CD8-positive, alpha-beta T cell (primary cell): ENCODE measurements at places on chromosomes 6 and 20.

GRCh38 chr6:15990179-15990578 lies 138.7 kb upstream of the MYLIP start:
- DNase-seq = no peak

DNA sequence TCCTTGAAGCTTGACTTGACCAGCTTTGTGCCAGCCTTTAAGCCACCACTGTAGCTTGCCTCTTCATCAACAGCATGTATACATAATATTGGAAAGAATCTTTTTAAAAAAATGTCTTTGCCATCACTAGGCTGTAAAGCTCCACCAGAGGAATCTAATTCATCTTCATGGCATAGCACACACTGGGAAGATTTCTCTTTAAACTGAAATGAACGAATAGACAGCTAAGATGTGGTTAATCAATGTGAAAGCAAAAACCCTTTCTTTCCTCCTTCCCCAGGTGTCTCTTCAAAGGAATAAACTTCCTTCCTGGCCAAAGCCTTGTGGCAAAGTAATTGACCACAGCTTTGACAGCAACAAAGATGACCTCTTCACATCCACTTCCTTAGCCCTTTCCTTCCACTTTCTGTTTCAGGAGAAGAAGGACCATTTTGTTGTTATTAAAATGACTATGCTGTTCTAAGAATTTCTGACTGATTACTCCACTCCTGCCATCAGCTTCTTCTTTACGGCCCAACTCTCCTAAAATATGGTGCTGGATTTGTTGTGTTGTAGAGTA lies 428.7 kb upstream of the SOX4 start:
- DNase-seq = no peak

DNA sequence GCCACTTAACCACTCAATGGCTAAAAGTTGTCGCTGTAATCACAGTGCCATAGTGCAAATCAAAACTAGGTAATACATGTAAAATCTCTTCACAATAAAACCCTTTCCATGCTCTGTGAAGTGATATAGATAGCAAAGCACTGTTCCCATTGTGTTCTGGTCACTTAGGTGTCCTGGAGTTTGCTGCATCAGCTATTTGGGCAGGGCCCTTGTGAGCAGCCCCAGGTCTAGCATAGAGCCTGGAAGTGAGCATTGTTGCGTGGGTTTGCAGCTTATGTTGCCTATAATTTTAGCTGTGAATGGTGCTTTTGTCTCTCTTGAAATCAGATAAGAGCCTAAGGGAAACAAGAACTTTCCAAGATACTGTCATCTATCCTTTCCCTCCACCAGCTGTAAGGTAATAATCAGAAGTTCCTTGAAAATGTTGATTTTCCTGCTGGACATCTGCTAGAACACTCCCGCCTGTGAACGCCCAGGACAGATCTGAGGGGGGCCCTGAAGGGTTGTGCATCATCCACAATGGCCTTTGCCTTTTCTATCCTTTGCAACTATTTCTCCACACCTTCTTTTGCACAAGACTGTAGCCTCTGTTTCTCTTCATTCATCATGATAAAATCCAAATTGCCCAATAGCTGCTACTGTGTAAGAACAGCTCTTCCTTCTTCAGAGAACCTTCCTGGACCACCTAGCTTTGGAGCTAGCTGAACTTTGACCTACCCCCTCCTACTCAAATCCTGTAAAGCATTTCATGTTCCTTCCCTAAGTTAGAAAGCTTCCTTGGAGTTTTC lies 57.0 kb downstream of the TNFAIP3 start:
- no peak for DNase-seq

- no peak for DNase-seq
Observed at GRCh38 chr6:18055098-18055497, 67.4 kb downstream of the NHLRC1 start.

DNA sequence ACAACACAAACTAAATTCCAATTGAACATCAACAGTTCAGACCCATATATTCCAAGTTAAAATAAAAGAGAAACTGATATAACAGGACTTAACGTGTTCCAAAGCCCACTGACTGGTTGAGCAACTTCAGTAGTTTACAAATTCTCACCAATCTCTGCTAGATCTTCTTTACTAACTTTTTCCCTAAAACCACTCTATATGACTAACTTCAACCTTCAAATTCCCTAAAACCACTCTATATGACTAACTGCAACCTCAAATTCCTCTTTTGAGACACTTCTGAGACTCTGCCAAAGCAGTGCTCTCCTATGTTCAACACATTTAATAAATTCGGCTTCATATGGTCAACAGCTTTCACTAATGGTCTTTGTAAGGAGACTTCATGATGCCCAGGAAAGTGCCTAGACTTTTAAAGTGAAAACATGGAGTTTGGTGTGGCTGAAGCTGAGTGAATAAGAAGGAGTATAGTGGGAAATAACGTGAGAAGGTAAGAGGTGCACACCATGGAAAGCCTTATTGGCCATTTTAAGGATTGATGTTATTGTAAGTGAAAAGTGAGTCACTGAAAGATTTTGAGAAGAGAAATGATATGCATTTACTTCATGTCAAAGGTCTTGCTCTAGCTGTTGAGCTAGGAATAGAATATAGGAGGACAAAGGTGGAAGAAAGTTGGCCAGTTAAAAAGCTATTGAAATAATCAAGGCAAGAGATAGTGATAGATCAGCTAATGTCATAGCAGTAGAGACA lies 134.0 kb upstream of the HCRTR2 start:
- DNase-seq = peak; percentile 1

GRCh38 chr6:81562169-81562568 lies 190.3 kb downstream of the TENT5A start:
- no peak for DNase-seq

DNA sequence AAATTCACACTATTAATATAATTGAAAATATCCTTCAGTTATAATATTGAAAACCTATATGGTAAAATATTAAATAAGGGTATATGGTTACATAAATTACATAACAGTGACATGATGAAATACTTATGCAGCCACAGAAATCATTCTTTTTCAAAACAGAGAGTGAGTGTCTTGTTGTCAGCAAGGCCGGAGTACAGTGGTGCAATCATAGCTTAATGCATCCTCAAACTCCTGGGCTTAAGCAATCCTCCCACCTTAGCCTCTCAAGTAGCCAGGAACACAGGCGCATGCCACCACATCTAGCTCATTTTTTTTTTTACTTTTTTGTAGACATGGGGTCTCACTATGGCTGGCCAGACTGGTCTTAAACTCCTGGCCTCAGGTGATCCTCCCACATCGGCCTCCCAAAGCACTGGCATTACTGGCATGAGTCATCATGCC lies 40.4 kb downstream of the FAM8A1 start:
- no peak for DNase-seq

DNA sequence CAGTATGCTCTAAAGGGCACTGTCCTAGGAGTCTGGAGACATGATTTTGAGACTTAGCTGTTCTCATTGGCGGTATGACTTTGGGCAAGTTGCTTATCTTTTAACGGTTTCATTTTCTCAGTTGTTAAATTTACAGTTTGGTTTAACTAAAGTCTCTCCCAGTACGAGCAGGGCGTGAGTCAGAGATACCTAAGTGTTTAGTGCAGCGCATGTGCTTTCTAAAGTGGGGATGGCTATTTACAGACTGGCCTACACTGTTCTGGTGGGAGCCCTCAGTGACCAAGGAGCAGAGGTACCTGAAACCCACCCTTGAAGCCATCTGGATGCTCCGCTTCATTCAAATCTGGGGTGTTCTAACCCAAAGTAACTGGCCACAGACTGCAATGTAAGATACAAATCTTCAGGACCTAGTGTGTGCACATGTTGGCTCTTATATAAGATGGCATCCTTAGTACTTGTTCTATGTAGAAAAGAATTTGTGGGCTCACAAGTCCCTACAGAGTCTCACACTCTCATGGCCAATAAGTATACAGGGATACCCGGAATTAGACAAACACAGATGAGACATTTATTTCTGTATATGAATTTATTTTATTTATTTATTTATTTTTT lies 10.7 kb downstream of the MSH5 start:
- no peak for DNase-seq

DNA sequence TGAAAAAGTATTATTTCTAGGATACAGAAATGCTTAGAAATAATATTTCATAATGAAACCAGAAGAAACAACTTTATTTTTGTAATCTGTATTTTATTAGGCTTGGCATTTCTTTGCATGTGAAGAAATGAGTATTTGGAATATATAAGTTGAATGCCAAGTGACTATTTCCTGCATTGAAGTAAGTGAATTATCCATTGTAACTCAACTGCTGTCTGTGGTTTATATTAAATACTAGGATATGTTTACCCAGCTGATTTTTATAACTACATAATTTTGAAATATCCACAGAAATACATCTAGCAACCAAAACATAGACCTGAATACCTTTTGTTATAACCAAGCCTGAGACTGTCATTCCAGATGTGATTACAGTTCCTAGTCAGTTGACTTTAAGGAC lies 207.6 kb downstream of the THBS2 start:
- DNase-seq = no peak

DNA sequence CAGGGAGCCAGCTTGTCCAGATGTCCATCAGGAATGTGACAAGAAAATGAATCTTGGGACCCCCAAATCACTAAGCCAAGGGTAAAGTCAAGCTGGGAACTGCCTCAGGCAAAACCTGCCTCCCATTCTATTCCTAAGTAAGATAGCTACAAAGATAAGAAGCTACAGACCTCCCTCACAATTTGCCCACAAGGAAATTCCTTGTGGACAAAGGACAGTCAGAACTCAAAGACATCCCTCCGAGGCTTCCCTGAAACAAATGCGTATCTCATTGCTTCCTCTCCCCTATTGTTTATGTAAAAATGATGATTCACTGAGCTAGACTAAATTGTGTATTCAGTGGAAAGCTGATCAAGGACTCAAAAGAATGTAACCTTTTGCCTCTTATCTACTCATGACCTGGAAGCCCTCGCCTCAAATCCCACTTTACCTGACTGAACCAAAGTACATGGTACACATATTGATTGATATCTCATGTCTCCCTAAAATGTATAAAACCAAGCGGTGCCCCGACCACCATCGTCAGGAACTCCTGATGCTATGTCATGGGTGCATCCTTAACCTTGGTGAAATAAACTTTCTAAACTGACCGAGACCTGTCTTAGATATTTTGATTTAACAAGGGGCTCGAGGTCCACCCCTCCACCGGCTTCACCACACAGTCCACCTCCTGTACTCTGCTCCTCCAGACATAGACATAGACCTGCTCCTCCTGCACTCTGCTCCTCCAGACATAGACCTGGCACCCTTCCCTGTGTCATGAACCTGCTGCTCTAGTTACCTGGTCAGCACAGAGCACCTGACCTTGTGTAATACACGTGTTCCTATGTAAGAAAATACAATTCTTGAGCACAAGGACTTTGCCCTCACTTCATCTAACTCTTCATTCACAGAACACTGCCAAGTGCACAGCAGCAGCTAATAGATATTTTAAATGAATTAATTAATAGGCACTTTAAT lies 81.4 kb downstream of the WDR27 start:
- no peak for DNase-seq

GRCh38 chr6:136014454-136015437 lies 163.2 kb downstream of the PDE7B start:
- no peak for DNase-seq

GRCh38 chr6:4133941-4134838 lies 1.2 kb downstream of the ECI2 start:
- peak; percentile 22 for DNase-seq

DNA sequence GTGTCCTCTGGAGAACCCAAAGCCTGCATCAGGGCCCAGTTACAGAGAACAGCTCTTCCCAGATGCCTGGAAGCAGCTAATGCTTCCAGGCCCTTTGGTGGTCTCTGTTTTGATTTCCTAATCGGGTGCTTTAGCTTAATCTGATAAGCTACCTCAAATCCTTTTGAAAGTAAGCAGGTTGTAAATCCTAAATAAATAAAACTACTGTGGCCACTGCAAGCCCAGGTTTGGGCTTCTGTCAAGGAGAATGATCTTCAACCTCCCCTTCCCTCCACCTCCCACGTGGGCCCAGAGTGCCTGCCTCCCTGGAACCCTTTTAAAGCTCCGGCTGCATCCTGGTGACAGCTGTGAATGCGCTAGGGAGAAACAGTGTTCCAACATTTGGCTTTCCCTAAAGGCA lies 25.2 kb upstream of the FYN start:
- no peak for DNase-seq

- no peak for DNase-seq
Observed at GRCh38 chr20:20276811-20277530, 90.9 kb upstream of the INSM1 start.
